ENCODE measurements at places on chromosomes 3 and 15.
A peak's percentile ranks its signal among the peaks of the same experiment; 100 is the strongest.

DNA sequence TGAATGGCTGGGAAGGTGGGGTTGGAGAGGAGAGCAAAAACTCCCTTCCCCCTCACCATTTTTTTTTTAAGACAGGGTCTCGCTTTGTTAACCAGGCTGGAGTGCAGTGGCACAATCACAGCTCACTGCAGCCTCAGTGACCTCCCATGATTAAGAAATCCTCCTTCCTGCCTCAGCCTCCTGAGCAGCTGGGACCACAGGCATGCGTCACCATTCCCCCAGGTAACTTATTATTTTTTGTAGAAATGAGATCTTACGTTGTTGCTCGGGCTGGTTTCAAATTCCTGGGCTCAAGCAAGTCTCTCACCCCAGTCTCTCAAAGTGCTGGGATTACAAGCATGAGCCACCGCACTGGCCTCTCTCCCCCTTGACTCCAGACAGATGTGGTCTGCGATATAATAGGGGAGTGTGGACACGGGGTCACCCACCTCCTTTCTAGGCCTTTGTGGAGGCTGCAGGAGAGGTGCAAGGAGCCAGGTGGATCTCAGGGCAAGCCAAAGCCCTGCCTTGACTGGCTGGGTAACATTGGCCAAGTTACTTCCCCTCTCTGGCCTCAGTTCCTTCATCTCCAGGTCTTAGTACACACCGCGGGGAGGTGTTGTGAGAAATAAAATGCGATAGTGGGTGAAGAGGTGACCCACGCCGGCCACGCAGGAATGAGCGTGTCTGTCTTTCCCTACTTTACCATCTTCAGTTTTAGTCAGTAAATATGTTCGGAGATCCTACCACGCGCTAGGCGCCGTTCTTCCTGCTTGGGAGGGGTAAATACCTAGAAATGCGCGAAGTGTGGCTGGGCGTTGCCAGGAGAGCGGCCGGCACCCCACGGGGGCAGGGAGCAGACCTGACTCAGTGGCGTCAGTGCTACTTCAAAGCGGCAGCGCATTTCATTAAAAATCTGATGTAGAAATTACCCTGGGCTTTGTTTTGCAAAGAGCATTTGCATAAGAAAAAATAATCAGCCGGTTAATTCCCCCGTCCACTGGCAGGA is 20.2 kb upstream of the CORO2B start:
- no peak for DNase-seq

DNA sequence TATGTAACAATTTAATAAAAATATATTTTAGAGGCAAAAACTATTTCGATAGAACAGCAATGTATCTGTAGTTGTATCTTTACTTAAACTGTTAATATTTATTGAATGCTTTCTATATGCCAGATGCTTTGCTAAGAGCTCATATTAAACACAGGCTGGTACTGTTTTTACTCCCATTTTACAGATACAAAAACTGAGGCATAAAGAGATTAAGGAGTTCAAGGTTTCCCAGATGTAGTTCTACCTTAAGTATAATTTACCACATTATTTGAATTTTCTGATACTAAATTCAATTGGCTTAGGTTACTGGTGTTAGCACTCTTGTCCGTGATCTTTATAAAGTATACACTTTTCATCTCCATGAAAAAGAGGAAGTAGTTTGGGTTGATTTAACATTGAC is 149.8 kb downstream of the ROBO2 start:
- DNase-seq: no peak

- DNase-seq: peak; percentile 3
Observed at GRCh38 chr3:167691366-167691765, 37.6 kb upstream of the WDR49 start.

- DNase-seq: peak; percentile 27
Observed at GRCh38 chr15:90603893-90604292, 74.2 kb downstream of the CRTC3 start.
